H1 (cell line): ENCODE measurements at places on chromosomes 3 and 15. TPM values are rescaled to one million over a fixed set of nuclear protein-coding genes. Genes with fewer than 3 reads are reported as not detected.

The ARHGEF26 gene
- 13.3 and 15.6 TPM in 2 replicates for total RNA-seq

The KNG1 gene
- total RNA-seq = 0.31 TPM in 1 of 2 replicates, not detected in the other

The SERINC4 gene
- not detected in 2 replicates for total RNA-seq

The CDCP1 gene
- 21.2 and 23.3 TPM in 2 replicates for total RNA-seq

- DNase-seq = no peak
Observed at GRCh38 chr3:141498598-141499223, 11.9 kb downstream of the RASA2 start.

GRCh38 chr15:89335298-89336041 is 846 bp upstream of the POLG start:
- DNase-seq = peak; percentile 73

GRCh38 chr15:62047282-62047827 is 12.9 kb downstream of the VPS13C start:
- no peak for DNase-seq

GRCh38 chr3:65999606-66000005 is 39.1 kb downstream of the MAGI1 start:
- DNase-seq = no peak

DNA sequence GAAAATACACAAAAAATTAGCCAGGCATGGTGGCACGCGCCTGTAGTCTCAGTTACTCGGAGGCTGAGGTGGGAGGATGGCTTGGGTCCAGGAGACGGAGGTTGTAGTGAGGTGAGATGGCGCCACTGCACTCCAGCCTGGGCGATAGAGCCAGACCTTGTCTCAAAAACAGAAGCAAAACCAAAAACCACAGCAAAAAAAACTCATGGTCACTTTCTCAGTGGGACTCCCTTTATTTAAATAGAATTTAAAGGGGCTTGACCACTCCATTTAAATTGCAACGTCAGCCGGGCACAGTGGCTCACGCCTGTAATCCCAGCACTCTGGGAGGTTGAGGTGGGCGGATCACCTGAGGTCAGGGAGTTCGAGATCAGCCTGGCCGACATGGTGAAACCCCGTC is 32.8 kb downstream of the ARHGAP31 start:
- DNase-seq = no peak

DNA sequence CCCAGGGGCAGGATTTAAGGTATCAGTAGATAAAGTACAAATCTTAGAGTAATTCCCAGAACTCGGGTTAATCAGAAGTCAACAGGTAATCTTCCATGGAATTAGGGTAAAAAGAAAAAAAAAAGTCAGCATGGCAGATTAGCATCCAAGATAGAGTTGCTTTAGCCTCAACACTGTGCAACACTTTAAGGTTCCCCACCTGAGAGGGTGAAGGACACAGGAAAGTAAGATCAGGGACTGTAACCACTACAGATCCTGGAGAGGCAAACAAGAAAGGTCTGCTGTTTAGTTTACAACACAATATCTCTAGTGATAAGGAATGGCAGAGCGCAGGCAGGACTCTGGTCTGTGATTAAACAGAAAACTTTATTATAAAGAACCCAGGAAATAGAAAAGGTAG is 4.1 kb upstream of the PHLDB2 start:
- no peak for DNase-seq

- no peak for DNase-seq
Observed at GRCh38 chr3:81095956-81096355, 665.5 kb downstream of the GBE1 start.

DNA sequence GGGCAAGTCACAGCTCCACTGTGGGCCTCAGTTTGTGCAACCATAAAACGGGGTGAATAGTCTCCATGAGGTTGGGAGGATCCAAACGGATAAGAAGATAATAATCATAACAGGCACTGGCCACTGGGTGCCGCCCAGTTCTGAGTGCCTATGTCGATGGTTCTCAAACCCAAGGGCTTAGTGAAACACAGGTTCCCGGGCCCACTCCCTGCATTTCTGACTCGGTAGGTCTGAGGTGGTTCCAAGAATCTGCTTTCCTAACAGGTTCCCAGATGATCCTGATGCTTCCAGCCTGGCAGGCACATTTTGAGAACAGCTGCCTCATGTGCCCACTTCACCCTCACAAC is 21.2 kb downstream of the ALS2CL start:
- DNase-seq = peak; percentile 32

DNA sequence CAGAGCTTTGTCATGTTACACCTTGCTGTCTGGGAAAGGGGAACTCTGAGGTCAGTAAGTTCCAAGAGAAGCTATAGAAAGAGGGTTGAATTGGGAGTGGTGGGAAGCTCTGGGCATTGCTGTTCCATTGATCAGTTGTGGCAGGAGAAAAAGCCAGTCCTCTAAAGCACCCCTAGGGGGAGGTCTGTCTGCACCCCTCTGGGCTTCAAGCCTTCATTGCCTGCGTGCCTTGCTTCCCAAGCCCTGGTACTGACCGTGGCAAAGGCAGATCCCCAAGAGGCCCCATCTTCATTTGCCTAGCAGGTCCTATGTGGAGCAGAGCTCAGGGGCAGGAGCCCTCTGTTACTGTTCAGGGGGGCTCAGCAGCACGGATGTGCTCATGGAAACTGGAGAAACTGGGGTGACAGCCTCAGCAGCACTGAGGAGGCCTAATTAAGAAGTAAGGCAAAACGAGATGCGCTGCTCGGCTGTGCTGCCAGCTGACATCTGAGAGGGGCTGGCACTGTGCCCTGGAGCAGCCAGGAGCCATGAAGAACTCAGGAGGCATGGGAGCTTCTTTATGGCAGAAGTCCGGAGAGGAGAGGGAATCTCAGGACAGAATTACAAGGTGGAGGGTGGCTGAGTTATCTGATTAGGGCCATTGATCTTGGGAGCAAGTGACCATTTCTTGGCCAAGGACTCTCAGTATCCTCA is 270.9 kb downstream of the RPLP1 start:
- peak; percentile 48 for DNase-seq

DNA sequence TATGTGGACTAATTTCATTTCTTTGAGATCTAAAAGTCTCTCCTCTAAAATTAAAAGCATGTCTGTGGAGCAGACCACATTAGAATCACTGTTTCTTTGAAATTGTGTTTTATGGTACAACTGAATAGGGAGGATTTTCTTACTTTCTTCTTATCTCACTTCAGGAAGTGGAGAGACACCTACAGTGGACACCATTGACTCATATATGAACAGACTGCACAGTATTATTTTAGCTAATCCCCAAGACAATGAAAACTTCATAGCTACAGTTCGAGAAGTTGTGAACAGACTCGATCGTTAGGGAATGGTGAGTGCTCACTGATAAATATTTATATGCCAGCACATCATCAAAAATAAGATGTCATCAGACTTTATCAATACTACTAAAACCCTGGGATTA is 58.3 kb downstream of the HMG20A start:
- no peak for DNase-seq

- DNase-seq = no peak
Observed at GRCh38 chr3:136512381-136512780, 239.8 kb downstream of the STAG1 start.

- no peak for DNase-seq
Observed at GRCh38 chr3:124562769-124563168, 167.5 kb upstream of the UMPS start.

GRCh38 chr3:188937389-188937788 is 234.4 kb upstream of the TPRG1 start:
- no peak for DNase-seq

DNA sequence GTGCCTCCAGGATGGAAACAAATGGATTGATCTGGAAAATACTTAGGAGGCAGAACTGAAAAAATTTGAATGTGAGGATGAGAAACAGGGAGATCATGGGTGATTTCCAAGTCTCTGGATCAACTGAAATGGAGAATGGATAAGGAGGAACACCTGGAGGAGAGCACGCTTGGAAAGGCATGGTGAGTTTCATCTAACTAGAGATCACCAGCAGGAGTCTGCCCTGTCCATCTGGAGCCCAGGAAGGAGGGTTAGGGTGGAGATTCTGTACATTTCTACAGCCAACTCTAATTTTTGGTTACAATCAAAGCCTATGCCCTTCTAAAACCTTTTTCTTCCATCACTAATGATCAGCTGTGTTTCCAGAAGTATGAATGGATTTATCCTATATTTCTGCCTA is 995.9 kb upstream of the CFAP20DC start:
- DNase-seq = no peak

GRCh38 chr15:95869920-95870319 is 460.6 kb upstream of the NR2F2 start:
- no peak for DNase-seq

DNA sequence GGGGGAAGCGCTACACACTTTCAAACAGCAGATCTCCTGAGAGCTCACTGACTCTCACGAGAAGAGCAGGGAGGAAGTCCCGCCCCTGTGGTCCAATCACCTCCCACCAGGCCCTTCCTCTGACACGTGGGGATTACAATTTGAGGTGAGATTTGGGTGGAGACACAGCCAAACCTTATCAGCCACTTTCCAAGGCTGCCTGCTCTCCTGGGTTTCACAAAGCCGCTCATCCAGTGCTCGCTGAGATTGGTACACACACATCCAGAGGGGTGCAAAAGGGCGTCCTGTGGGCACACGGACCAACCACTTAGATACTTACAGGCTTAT is 23.1 kb downstream of the XXYLT1 start:
- no peak for DNase-seq
